ENCODE measurements at places on chromosomes 3 and 15. TPM values are rescaled to one million over a fixed set of nuclear protein-coding genes. Genes with fewer than 3 reads are reported as not detected.
A peak's percentile ranks its signal among the peaks of the same experiment; 100 is the strongest.

GRCh38 chr3:142976621-142977398, 13.3 kb upstream of the PAQR9 start:
- peak; percentile 97 for DNase-seq

The MINDY4B gene
- total RNA-seq: not detected

DNA sequence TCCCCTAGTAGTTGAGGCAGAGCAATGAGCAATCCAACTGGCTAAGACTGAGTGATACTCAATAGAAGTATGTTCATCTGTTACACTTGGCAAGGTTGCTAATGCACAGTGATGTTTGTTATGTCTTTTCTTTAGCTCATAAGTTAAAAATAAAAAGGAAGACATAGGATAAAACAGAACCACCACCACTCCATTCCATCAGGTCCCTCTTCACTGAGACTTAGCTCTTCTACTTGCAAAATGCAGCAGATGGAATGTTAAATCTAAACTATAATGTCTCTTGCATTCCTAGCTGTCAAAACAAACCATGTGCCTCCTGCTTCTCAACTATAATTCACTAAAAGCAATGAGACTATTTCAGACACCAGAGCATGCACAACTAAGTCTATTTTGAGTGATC, 265.6 kb upstream of the UBE2E2 start:
- DNase-seq: no peak

DNA sequence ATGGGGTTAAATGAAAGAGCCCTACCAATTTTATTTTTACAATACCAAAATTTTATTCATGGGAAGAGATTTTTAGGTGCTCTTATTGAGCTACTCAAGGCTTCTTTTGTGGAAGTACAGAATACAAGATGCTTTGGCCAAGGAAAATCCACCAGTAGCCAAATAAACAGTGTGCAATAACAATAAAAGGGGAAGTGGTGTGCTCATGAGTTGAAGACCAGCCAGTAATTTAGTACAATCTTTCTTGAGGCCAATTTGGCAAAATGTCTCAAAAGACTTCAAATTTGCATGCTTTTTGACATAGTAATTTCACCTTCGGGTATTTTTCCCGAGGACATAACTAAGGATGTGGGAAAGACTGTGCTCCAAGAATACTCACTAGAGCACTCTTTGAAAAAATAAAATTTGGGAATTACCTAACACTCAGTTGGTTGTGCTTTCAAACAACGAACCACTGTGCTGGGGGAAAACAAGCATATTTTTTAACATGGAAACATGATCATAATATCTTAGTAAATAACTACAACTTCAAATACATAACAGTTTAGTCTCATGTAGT, 294.0 kb downstream of the DIPK2A start:
- DNase-seq: no peak

DNA sequence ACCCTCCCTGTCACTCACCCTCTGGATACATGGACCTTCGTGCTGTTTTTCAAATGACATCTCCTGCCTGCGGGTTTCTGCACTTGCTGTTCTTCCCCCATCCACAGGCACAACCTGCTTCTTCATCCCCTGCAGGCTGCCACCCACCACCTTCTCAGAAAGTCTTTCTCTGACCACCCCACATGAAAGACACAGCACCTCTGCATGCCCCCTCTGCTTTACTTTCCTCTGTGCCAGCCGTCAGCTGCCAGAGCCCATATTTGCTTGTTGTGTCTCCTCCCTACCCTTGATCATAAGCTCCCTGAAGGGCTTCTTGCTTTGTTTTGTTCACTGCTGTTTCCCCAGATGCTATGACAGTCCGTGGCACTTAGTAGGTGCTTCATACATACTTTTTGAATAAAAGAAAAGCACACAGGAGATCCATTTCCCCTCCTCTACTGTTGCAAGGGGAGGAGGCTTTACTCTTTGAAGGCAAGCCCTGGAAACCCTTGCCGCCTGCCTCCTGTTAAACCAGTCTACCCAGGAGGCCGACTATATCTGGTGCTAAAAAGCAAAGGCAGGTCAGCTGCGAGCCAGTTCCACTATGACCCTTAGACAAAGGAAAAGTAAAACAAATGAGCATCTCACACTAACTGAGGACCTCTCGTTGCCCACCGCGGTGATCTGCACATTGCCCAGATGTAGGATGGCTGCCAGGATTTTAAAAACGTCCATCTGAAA, 31.9 kb downstream of the MYO5C start:
- DNase-seq: no peak

The P2RY12 gene
- total RNA-seq: not detected

- peak; percentile 76 for DNase-seq
Observed at GRCh38 chr3:138347960-138348753, at the start of gene MRAS. MRAS (plus strand) TSS chr3:138348579; CDS start chr3:138372884, 24,305 bp downstream.

The CHST13 gene
- total RNA-seq: not detected

- DNase-seq: no peak
Observed at GRCh38 chr3:133162670-133163305, 124.6 kb downstream of the TMEM108 start.

Data from Daoy (cell line).